HuH-7.5 (cell line): ENCODE measurements at places on chromosomes 16 and 17.

- DNase-seq, result no peak
These were observed 11.8 kb upstream of the MLYCD start for GRCh38 chr16:83887080-83887479.

DNA sequence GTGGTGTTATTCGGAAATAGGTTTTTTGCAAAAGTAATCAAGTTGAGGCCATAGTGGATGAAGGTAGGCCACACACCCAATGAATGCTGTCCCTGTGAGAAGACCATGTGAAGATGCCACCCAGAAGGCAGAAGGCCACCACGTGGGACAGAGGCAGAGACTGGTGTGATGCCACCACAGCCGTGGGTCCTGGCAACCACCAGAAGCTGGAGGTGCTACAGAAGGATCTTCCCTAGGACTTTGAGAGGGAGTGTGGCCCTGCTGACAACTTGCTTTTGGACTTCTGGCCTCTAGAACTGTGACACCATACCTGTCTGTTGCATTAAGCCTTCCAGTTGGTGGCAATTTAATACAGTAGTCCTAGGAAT lies 49.3 kb downstream of the RMI2 start:
- no peak for DNase-seq

DNA sequence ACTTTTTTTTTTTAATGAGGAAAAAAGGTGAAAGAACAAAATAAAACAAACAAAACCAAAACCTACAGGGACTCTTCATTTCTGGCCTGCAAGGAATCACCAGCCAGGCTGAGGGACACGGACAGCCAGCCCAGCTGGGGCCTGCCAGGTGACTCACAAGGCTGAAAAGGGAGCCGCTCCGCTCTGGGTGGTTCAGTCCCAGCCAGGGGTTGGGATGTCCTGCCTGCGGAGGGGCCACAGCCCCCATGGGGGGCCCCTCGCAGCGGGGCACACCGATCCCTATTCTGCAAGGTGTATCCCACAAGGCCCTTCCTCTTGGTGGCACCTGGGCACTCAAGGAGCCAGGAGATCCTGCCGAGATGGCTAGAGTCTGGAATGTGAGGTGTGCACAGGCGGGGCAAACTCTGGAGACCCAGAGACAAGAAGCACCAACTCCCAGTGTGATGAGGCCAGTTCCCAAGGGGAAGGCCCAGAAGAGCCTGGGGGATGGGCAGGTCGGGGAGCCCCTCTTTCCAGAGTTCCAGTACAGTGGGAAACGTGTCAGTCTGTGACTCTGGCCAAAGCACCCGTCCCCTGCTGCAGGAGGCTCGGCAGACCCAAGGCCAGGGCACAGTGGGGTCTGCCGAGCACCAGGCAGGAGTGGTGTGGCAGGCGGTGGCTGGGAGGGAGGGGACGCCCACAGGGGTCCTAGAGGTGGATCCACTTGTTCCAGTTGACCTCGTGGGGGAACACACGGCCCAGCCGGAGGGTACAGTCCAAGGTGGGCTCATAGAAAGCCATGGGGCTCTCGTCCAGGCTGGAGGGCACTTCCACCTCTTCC lies 58.9 kb downstream of the IL21R start:
- DNase-seq, result no peak

- no peak for DNase-seq
These were observed 190.5 kb upstream of the PMFBP1 start for GRCh38 chr16:72362476-72362875.

DNA sequence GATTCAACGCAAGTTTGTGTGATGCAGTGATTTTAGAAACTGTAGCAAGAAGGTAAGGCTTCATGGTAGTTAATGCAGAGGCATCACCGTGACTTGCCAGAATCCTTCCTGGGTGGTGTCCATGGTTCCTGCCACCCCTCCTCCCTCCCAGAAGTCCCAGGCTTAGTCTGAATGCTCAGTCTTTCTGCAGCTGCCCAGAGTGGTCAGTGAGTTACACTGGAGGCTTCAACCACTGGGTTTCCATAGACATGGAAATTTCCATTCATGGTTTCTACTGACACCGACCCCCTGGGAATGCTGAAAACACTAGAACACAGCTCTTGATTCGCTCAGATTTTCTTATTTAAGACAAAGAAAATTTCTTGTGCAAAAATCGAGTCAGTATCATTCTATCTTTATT lies 159.4 kb upstream of the HSBP1 start:
- DNase-seq, result no peak

GRCh38 chr16:11683145-11683544 lies 14.9 kb downstream of the SNN start:
- no peak for DNase-seq

GRCh38 chr16:58588406-58588805 lies 41.2 kb downstream of the CNOT1 start:
- no peak for DNase-seq

GRCh38 chr16:67294938-67295361 lies 15.6 kb downstream of the PLEKHG4 start:
- no peak for DNase-seq

DNA sequence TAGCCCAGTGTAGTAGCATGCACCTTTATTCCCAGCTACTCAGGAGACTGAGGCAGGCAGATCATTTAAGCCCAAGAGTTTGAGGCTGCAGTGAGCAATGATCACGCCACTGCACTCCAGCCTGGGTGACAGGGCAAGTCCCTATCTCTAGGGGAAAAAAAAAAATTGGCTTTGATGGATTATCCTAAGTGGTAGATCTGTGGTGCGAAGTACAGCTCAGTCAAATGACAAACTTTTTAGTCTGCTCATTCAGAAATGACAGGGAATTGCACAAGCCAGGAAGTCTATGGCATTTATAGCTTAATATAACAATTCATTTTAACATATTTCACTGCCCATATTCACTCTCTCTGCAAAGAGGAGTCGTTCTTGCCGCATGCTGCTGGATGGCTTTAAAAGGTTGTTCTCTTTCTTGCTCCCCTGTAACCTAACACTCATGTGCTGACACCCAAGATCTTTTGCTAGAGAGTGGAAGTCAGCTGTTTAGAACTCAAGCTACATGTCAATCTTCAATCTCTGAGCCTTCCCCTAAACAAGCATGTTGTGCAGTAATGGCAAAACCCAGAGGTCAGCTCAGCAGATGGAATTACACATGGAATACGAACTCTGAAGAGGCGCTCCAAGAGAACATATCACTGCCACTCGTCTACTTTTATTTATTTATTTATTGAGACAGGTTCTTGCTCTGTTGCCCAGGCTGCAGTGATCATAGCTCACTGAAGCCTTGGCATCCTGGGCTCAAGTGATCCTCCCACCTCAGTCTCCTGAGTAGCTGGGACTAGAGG lies 32.8 kb downstream of the RNF157 start:
- no peak for DNase-seq

DNA sequence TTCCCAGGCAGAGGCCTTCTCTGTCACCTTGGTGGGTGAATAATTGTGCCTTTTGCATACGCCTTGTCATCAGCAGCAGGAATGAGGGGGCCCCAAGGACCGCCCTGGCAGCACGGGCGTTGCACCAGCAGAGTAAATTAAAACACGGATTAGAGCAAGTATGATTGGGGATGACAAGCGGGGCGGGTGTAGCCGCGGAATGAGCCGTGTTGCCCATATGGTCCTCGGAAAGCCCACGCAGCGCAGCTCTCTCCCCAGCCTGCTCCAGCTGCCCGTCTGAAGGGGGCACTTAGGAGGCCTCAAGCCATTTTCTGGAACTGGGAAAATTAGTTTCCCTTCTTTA lies 299.4 kb upstream of the IRX3 start:
- DNase-seq, result no peak

- DNase-seq, result no peak
These were observed 8.1 kb downstream of the USP36 start for GRCh38 chr17:78832541-78832810.

GRCh38 chr17:77320044-77320440 lies 179.3 kb downstream of the SEC14L1 start:
- DNase-seq, result no peak

DNA sequence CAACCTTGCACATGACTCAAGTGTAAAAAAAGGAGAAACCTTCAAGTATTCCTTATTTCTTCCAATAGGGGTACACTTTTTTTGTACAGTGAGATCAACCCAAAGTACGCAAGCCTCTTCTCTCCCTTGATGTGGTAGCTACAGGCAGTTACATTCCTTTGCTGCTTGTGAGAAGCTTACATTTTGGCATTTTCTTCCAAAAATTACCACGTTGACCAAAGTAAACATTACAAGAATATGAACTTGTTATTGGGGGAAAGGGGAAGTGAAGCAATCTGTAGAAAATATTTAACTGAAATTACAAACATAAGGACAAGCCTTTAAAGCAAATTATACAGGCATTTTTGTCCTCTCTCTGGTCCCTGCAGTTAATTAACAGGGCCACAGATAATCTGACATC lies 97.0 kb upstream of the TOB1 start:
- no peak for DNase-seq

GRCh38 chr16:86517652-86518258 lies 7.4 kb downstream of the FOXF1 start:
- DNase-seq, result peak; percentile 95

- DNase-seq, result no peak
These were observed 92.2 kb downstream of the MAF start for GRCh38 chr16:79508294-79508693.

DNA sequence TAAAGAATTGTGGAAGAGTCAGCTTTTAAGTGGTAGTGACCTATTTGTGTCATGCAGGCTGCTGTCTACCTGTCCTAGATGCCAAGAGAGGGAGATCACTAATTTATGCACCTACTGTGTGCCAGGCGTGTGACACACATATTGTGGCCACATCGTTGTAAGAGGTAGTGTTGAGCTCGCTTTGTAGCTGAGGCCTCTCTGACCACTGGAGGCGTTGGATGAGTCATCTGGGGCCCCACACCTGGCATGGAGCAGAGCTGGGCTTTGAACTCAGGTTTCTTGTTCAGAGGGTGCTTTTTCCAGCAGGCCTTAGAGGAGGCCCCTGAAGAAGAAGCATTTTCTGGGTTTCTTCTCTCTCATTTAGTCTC lies 52.3 kb upstream of the LGALS9 start:
- DNase-seq, result no peak

DNA sequence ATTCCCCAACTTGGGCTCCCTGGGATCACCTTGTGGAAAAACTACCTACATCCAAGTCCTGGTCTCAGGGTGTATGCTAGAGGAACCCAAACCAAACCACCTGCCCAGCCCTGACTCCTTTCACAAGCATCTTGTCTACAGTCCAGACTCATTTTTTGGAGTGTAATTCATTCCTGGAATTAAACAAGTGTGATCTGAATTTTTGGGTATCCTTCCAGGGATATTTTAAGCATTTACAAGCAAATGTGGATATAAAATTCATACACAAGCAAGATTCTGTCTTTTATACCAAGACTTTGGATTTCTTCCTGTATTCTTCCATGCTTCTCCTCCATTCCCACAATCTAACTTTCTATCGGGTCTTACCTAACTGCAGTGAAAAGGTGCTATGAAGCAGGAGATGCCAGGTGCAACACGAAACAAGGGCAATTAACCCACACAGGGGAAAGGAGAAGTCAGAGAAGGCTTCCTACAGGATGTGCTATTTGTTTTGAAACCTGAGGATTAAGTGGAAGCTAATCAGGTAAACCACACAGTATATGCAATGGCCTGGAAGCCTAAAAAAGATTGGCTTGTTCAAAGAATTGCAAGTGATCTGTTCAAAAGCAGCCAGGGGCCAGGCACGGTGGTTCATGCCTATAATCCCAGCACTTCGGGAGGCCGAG lies 417.2 kb upstream of the C16orf82 start:
- no peak for DNase-seq

DNA sequence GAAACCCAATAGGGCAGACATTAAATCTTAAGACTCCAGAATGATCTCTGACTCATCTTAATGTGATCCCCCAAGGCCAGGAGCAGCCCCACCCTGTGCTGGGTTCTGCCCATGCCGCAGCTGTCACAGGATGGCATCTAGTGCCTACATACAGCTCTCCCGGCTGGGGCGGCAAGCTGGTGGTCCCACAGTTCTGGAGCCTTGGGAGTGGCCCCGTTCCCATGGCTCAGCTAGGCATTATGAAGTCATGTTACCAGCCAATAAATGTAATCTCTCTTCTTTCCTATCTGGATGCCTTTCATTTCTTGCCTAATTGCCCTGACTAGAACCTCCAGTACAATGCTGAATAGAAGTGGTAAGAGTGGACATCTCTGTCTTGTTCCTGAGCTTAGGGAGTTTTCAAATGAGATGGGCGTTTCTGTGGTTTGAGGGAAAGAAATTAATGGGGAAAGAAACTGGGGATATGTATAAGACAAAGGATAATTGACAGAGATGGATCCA lies 95.7 kb upstream of the DNAH17 start:
- DNase-seq, result no peak

DNA sequence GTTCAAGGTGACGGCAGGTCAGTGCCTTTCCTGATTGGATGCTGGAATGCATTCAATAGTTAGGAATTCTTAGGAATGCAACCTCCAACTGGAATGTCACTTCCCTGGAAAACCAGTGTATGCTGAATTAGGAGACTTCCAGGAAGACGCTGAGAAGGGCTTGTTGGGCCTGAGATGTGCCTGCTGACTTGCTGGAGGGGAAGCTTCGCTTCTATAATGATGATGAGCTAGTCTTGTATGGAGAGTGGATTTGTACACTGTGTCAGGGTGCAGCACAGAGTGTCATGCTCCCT lies 45.6 kb downstream of the SMPD3 start:
- DNase-seq, result no peak

DNA sequence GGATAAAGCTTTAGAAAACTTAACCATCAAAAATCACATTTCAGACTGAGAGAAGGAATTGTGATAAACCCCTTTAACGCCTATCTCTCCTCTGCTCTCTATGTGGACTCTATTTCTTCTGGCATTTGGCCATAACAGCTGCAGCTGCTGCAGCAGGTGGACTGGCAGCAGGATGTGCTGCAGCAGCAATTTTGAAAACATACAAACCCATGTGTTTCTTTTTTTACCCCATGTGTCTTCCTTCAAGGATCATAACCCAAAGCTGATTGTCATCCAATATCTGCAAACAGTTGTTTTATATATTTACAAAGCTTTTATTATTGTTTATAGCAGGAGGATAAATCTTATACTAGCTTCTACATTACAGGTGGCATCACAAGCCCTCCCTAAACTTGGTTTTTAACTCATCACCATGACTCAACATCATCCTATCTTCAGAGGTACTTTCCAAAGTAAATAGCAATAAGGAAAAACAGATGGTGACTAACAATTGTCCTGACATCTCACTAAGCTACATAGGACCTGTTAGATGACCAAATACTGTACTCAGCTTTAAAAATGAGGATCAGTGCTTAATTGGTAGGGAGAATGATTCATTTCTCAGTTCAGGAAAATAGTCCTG lies 14.5 kb upstream of the KRTAP9-2 start:
- no peak for DNase-seq

DNA sequence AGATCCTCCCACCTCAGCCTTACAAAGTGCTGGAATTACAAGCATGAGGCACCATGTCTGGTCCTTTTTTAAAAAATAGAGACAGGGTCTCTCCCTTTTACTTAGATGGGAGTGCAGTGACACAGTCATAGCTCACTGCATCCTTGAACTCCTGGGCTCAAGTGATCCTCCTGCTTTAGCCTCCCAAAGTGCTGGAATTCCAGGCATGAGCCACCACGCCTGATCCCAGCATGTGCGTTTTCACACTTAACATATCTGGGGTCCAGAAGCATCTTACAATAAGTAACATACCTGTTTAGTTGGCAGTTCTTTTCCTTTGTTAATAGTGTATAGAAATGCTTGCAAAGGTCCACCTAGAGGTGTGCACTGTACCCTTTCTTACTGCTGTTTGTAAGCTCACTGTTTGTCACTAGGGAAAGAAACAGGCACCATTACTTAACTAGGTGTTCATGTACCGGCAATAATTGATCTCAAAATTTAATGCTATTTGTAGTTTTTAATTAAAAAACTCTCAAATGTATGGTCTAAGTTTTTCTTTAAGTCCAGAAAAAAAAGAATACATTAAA lies 221.7 kb downstream of the RPTOR start:
- DNase-seq, result no peak
